ENCODE measurements at places on chromosomes 12 and 14. TPM values are rescaled to one million over a fixed set of nuclear protein-coding genes. Genes with fewer than 3 reads are reported as not detected.

The PLEKHG7 gene
- polyA plus RNA-seq = 0.61 TPM

The TULP3 gene
- 11.7 TPM for polyA plus RNA-seq

The BLOC1S1 gene
- 411 TPM for polyA plus RNA-seq

The GPATCH2L gene
- polyA plus RNA-seq = 2.2 TPM

The MMP19 gene
- polyA plus RNA-seq = 5.8 TPM

The RTN1 gene
- 3.2 TPM for polyA plus RNA-seq

The CLEC1B gene
- polyA plus RNA-seq = not detected

The ADCY4 gene
- polyA plus RNA-seq = 18.9 TPM

The TSPAN11 gene
- polyA plus RNA-seq = 1.3 TPM
